Thoracic aorta (tissue), 2 donors: ENCODE measurements at places on chromosomes 11 and 22. TPM values are rescaled to one million over a fixed set of nuclear protein-coding genes. Genes with fewer than 3 reads are reported as not detected.
A peak's percentile ranks its signal among the peaks of the same experiment; 100 is the strongest.

GRCh38 chr22:31332886-31333285 is 13.3 kb downstream of the PATZ1 start:
- DNase-seq = no peak
- peaks cover 58% of the 10 kb centered on the region for H3K36me3 ChIP-seq
- no peaks in the 10 kb centered on the region for H3K27me3 ChIP-seq
- peaks cover 9% of the 10 kb centered on the region for H3K4me1 ChIP-seq
- H3K4me3 ChIP-seq = no peak overlapping the region

DNA sequence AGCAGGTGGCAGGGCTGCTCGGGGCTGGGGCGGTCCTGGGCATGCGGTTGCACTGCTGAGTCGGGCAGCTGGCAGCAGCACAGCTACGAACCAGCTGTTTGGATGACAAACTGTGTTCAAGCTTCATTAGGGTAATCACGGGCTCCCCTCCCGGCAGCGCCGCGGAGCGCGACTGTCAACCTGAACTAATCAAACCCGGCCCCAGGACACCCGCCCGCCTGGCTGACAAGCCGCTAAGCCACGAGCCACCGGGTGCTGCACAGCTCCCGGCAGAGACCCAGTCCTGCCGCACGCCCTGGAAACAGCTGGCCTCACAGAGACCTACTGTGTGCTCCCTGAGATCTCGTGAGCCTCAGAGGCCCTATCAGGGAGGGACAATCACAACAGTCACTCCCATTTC is 60.6 kb upstream of the TCF20 start:
- no peak overlapping the region for H3K4me3 ChIP-seq
- no peak overlapping the region for H3K27ac ChIP-seq
- DNase-seq = no peak
- H3K4me1 ChIP-seq = no peaks in the 10 kb centered on the region
- H3K36me3 ChIP-seq = no peaks in the 10 kb centered on the region
- no peaks in the 10 kb centered on the region for H3K27me3 ChIP-seq

GRCh38 chr11:130204703-130205095 is 45.1 kb downstream of the ST14 start:
- no peak overlapping the region for H3K4me3 ChIP-seq
- no peaks in the 10 kb centered on the region for H3K36me3 ChIP-seq
- H3K4me1 ChIP-seq = no peaks in the 10 kb centered on the region
- H3K27me3 ChIP-seq = no peaks in the 10 kb centered on the region
- no peak for DNase-seq

DNA sequence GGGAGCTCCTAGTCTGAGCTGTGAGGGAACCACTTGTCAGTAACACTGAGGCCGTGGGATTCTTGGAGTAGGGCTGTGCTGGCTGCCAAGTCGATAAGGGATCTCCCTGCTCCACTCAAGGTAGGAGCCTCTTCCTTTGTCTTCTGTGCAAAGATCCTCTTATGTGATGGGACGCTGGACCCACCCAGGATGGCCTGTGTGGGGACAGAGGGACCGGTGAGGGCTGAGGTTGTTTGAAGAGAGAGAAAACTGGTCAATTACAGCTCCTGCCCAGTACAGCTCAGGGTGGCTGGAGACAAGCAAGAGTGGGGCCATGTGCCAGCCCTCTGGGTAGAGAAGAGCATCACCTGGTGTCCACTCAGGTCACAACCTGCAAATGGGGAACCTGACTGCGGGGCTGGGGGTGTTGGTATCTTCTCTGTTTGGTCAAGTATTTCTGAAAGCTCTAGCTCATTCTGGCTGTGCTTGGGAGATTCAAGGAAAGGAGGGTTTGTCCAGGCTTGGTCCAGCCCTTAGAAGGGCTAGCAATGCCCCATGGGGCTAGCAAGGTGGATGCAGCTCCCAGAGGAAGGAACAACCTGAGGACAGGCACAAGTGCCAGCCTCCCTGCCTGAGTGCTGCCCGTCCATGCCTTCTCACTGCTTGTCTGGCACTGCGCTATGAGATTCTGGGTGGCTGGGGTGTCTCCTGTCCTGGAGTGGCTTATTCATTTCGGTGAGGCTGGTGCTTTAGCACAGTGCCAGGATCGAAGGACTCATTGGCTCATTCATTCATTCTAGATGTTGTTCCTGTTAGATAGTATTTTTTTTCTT is 27.6 kb upstream of the BAIAP2L2 start:
- no peak overlapping the region for H3K27ac ChIP-seq
- H3K36me3 ChIP-seq = no peaks in the 10 kb centered on the region
- no peak overlapping the region for H3K4me3 ChIP-seq
- DNase-seq = no peak
- no peaks in the 10 kb centered on the region for H3K27me3 ChIP-seq
- no peaks in the 10 kb centered on the region for H3K4me1 ChIP-seq

GRCh38 chr11:89612096-89612495 is 98.0 kb upstream of the TRIM77 start:
- H3K4me3 ChIP-seq = peak overlapping the region; percentile 44
- H3K36me3 ChIP-seq = no peaks in the 10 kb centered on the region
- DNase-seq = no peak
- H3K27me3 ChIP-seq = no peaks in the 10 kb centered on the region
- no peak overlapping the region for H3K27ac ChIP-seq
- H3K4me1 ChIP-seq = peaks cover 25% of the 10 kb centered on the region

DNA sequence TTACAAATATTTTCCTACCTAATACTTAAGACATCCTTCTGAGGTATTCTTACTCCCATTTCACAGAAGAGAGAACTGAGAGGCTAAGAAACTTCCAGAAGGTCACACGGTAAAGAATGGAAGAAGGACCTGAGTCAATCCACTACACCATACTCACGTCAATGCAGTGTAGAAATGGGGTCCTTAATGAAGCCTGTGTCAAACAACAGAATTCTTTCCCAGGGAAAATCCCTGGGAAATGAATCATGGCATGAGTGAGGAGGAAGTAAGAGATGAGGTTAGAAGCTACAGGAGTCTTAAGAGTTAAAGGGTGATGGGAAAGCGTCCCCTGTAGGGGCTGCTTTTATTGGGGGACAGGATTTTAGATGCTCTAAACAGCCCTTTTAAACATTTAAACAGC is 147.9 kb downstream of the C11orf91 start:
- H3K4me3 ChIP-seq = no peak overlapping the region
- no peak overlapping the region for H3K27ac ChIP-seq
- no peaks in the 10 kb centered on the region for H3K27me3 ChIP-seq
- no peaks in the 10 kb centered on the region for H3K36me3 ChIP-seq
- no peak for DNase-seq

- no peaks in the 10 kb centered on the region for H3K27me3 ChIP-seq
- H3K4me3 ChIP-seq = no peak overlapping the region
- peaks cover 70% of the 10 kb centered on the region for H3K4me1 ChIP-seq
- DNase-seq = no peak
These were observed 241.4 kb downstream of the TTC28 start for GRCh38 chr22:28438183-28438768.

- no peaks in the 10 kb centered on the region for H3K27me3 ChIP-seq
- H3K27ac ChIP-seq = peak overlapping the region; percentile 95
- peak overlapping the region; percentile 100 for H3K4me3 ChIP-seq
These were observed 585 bp downstream of the CYB5R3 start for GRCh38 chr22:42648368-42649245.

DNA sequence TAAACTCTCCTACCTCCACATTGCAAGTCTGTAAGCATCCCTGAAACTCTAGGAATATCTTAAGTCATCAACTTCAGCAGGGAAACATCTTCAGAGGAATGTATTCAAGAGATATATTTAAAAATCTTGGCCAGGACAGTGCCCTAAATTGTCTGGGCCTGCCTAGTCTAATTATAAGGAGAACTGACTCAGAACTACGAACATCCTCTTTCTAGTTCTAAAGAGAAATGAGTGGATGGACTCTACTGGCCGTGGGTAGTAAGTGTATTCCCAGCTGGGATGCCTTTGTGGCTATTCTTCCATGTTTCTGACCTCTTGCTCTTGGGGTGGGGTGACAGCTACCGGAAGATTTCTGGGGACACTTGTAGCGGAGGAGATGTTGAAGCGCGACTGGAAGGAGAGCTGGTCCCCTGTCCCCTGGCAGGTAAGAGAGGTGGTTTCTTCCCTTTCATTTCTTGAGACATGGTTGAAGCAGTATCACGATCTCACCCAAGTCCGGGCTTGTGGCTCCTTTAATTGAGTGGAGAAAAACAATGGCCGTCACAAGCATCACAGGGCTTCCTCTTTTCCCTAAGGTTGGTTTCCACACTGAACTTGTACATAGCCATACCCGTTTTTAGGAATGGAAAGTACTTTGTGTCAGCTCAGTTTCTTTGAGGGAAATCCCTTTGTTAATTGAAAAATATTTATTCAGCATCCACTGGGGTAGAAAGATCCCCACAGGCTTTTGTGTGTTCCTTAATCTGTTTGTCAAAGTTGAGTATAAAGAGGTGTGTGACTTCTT is 97.7 kb upstream of the SORL1-AS1 start:
- no peaks in the 10 kb centered on the region for H3K4me1 ChIP-seq
- H3K4me3 ChIP-seq = no peak overlapping the region
- no peak overlapping the region for H3K27ac ChIP-seq
- no peaks in the 10 kb centered on the region for H3K27me3 ChIP-seq

GRCh38 chr11:66852466-66853241 is 4.2 kb upstream of the LRFN4 start:
- DNase-seq = no peak
- no peaks in the 10 kb centered on the region for H3K36me3 ChIP-seq
- H3K27ac ChIP-seq = no peak overlapping the region
- no peak overlapping the region for H3K4me3 ChIP-seq
- peaks cover 4% of the 10 kb centered on the region for H3K4me1 ChIP-seq

DNA sequence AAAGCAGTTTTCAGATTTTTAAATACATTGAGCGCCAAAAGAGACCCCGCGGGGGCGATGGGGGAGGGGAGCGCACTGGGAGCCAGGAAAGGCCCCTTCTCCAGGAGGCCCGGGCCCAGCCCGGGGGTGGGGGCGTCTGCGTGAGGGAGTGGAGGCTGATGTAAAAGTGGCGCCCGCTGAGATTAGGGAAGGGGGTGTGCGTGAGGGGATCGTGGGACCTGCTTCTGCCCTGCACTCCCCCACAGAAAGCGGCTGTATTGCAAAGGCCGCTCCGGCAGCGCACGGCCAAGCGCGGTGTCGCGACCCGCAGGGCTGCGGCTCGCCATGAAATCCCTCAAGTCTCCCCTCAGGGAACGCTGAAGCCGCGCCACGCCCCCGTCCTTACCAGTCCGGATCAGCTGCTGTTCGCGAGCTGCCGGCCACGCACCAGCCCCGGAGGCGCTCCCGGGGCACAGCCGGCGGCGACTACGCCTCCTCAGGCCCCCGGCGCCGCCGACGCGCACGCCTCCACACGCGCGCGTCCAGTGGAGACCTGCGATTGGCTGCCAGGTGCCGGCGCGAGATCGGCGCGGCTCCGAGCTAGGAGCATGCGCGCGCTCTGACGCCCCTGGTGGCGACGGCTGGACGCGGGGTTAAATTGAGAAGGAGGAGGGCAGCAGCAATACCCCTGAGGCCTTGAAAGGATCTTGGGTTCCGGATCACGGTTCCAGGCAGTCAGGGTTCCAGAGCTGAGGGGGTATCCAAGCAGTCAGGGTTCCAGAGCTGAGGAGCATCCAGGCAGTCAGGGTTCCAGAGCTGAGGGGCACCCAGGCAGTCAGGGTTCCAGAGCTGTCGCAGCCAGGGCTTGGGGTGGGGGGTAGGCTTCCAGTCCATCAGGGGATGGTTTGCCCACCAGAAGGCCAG is at the start of gene ZNF280B:
TSS of gene ZNF280B (minus strand) at position 469 of the 903 bp plus-strand sequence. CDS start 19,344 bp downstream, outside the sequence.
- peak within 1 kb of the TSS; percentile 57 for H3K4me3 ChIP-seq
- no peaks in the 10 kb centered on the region for H3K36me3 ChIP-seq
- no peaks in the 10 kb centered on the region for H3K27me3 ChIP-seq
- H3K4me1 ChIP-seq = no peaks in the 10 kb centered on the region
- H3K27ac ChIP-seq = no peak within 1 kb of the TSS
- no peak for DNase-seq

GRCh38 chr22:50434849-50435248 is 40.0 kb downstream of the SBF1 start:
- no peaks in the 10 kb centered on the region for H3K4me1 ChIP-seq
- H3K36me3 ChIP-seq = peaks cover 72% of the 10 kb centered on the region
- DNase-seq = no peak

GRCh38 chr11:33542921-33543320 is 157.7 kb downstream of the C11orf91 start:
- no peaks in the 10 kb centered on the region for H3K4me1 ChIP-seq
- H3K27me3 ChIP-seq = no peaks in the 10 kb centered on the region
- DNase-seq = no peak
- no peak overlapping the region for H3K4me3 ChIP-seq
- H3K36me3 ChIP-seq = no peaks in the 10 kb centered on the region

Gene NLRP6
- 6.6 TPM for total RNA-seq

Gene KCNJ5
- 6.9 TPM for total RNA-seq

Gene KLHL35
- total RNA-seq = 6.8 TPM

Gene SLC22A9
- total RNA-seq = not detected

Gene DGAT2
- total RNA-seq = 2.3 TPM

Gene MRGPRX3
- not detected for total RNA-seq

Gene P2RY6
- 13.4 TPM for total RNA-seq

Gene LMNTD2
- 1.1 TPM for total RNA-seq

Gene SAA4
- total RNA-seq = not detected

Gene OR4D5
- not detected for total RNA-seq

Gene GRM5
- 8.6 TPM for total RNA-seq
